ENCODE measurements at places on chromosomes 3 and 15.

DNA sequence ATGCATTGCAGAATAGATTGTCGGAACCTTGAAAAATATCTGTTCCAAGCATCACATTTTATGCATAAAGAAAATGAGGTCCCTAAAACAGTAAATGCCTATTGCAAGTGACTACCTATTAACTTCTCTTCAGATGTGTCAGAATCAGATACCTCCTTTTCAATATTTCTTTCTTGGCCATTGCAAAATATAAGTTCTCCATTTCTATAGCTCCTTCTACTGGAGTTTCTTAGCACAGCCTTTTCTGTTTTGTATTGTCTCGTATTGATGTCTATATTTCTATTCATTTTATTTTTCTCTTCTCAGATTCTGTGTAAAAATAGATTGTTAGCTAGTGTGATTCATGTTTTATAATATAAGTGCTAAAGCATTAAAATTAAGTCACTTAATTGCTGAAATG, 63.4 kb downstream of the PPARG start:
- no peak for DNase-seq

DNA sequence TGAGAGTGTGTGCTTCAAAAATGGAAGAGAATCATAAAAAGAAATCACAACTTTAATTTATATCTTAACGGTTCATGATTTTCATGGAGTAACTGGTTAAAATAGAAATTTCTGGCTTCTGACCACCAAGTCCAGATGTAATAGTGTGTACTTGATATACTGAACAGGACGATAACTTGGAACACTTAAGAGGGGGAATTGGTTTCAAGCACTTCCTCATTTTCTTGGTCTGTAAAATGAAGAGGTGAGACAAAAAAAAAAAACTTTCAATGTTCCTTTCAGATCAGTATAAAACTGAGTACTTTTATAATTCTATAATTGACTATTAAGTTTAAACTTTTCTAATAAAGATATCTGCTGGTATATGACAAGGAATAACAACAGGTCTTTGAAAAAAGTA, 64.0 kb upstream of the TRA2B start:
- no peak for DNase-seq

GRCh38 chr3:14157951-14158350, 20.4 kb downstream of the XPC start:
- DNase-seq, result no peak

- no peak for DNase-seq
These were observed 10.6 kb upstream of the SEMA7A start for GRCh38 chr15:74444106-74445062.

DNA sequence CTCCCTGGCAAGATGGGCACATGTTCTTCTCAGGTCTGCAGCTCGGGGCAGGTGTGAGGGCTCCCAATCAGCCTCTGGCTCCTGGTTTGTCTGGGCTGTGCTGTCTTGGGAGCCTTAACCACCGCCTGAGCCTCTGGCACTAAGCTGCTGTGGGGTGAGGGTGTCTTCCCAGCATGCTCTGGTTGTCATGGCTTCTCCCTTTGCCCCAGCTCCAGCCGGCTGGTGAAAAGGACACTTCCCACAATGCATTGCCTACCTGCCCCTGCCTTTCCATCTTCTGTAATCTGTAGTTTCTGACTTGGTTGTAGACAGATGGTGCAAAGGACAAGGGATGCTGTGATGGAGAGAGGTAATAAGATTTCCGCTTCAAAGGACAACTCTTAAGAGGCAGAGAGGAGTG, 295.3 kb downstream of the TLE3 start:
- DNase-seq, result no peak

- no peak for DNase-seq
These were observed 44.8 kb downstream of the CMTM8 start for GRCh38 chr3:32283304-32283703.

GRCh38 chr15:52224211-52224610, 33.0 kb upstream of the GNB5 start:
- no peak for DNase-seq

DNA sequence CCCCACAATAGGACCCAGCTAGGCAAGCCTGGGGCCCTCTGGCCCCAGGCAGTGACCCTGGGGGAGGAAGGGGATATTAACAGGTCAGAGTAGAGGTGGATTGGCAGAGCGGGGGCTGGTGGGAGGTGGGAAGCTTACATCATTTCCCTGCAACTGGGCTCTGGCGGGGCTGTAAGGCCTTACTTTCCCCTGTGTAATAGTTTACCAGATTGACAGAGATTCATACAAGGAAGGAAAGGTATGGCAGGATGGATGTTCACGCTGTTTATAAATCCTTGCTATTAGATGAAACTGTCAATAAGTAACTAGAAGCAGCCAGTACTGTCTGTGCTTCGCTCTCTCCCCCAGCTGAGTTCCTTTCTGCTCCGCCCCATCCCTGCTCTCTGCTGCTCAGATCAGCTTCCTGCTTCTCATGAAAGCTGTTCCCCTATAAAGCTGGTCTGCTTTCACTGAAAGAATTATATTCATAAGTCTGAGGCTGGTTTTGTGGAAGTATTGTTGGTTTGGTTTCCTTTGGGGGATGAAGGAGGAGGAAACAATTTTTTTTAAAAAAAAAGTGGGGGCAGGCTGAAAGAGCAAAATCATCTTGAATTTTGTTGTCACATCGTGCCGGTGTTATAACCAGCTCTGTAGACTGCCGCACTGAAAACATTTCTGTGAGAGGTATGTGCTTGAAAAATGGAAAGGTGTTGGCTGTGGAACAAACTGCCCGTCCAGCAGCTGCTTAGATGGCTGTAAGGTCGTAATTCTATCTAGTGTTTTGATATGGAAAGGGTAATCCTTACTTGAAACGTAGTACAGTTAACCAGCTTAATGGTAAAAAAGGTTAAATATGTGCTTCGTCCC, 76.4 kb downstream of the BBX start:
- DNase-seq, result peak; percentile 4

- DNase-seq, result no peak
These were observed 16.8 kb downstream of the FGF7 start for GRCh38 chr15:49439678-49440395.

DNA sequence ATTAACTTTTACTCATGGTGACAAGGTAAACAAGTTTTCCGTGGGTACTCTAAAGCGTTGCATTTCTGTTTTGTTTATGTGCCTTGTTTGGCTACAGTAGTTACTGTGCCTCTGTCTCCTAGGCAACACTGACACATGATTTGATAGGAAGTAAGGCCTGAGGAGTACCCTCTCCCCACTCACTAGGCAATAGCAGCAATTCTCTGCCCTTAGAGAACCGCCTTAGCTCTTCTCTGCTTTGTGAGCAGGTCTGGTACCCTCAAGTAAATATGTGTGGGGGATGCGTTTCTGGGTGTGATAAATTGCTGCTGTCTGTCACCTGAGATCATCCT, at the start of gene IL5RA:
Gene IL5RA (minus strand): TSS at position 76 of the 332 bp plus-strand sequence. CDS start 5,390 bp downstream, outside the sequence.
- DNase-seq, result no peak

GRCh38 chr3:100440895-100441294, 39.6 kb downstream of the LNP1 start:
- no peak for DNase-seq

DNA sequence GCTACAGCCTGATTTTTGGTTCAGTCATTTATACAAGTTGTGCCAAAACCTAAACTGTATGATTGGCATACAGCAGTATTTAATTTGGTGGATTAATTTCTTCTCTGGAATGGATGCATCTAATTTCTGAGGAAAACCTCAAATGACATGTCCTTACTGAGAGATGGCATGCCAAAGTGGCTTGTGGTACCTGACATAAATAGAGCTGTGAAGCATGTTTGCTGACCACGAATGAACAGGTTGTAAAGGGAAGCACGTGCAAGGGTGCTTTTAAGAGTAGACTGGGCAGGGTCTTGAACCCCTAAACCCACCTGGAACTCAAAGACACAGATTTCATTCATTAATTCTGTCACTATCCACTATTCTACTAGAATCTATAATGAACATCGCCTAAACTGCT, 77.2 kb downstream of the TP63 start:
- DNase-seq, result no peak

DNA sequence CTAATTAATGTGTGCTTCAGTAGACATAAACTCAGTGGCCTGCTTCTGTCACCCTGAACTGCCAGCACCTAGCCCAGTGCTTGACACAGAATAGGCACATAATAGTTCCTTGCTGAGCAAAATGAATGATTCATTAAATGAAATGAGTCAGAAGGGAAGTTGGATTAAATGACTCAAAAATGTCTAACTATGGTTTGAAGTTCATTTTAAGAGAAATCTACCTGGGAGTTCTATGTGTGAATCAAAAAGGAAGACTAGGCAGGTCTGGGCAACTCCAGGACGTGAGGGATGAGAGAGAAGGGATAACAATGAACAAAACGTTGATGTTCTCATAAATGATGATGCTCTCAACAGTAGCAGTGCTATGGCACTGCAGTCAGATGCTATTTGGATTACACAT, 175.0 kb downstream of the CFAP20DC start:
- DNase-seq, result no peak

GRCh38 chr15:99131441-99132023, 26.7 kb downstream of the SYNM start:
- no peak for DNase-seq

GRCh38 chr15:76433798-76434400, 97.3 kb downstream of the ISL2 start:
- DNase-seq, result no peak

GRCh38 chr15:48533982-48534381, 111.5 kb downstream of the FBN1 start:
- no peak for DNase-seq

- DNase-seq, result no peak
These were observed 33.1 kb upstream of the PLA2G4E start for GRCh38 chr15:42053914-42054313.

DNA sequence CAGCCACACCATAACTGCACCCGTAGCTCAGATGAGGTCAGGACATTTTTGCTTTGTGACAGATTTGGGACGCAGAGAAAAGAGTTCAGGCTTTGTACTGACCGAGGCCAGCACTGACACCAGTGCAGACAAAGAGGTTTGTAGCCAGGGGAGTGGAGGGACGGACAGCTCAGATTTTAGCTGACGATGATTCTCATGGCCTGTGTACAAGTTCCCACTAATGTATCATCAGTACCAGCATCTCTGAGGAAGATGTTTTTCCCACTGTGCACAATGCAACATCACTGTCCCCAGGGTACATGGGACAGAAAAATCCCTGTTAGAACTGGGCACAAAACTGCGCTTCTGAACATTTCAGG, 112.7 kb downstream of the SLCO3A1 start:
- no peak for DNase-seq

DNA sequence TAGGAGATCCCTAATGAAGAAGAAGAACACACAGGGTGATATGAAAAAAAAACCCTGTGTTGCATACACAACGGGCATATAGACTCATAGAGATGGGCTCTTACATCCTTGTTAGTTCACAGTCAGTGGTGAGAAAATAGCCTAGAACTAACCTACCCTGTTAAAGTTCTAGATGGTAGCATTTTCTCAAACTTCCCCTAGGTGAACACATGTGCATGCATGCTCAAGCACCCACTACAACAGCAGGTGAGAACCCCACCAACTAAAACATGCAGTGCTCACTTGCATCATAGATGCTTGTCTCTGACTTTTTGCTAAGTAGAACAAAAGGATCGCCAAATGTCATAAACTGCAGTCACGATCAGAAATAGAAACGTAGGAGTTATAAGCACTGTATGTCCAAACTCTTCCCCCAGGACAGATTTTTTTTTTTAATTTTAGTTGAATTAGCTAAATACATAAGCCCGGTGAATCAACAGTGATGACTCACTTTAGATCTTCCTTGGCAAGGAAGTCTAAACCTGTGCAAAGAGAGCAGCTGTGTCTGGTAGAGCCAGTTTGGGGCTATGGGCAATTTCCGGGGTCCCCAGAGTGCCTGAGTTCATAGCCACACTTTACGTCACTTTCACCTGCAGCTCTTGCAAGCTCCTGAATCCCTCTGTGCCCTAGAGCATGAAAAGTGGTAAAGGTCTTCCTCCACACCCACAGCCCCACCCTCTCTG, 96.2 kb upstream of the SEMA6D start:
- no peak for DNase-seq

DNA sequence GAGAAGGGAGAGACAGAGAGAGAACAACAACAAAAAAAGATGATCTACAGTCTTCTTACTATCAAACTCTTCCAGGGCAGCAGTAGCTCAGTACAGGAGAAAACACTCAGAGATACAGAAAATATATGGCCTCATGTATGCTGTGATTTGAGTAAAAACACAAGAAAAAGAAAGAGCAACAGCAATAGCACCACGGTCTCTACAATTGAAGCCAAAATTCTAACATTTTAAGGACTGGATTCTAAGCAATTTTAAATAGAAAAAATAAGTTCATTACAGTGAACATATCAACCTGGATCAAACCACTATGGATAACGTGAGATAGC, 43.5 kb upstream of the ALCAM start:
- no peak for DNase-seq

- DNase-seq, result no peak
These were observed 190.0 kb downstream of the ARRDC4 start for GRCh38 chr15:98150536-98150935.

- peak; percentile 50 for DNase-seq
These were observed 227.3 kb downstream of the ITPR1 start for GRCh38 chr3:4720316-4721075.

DNA sequence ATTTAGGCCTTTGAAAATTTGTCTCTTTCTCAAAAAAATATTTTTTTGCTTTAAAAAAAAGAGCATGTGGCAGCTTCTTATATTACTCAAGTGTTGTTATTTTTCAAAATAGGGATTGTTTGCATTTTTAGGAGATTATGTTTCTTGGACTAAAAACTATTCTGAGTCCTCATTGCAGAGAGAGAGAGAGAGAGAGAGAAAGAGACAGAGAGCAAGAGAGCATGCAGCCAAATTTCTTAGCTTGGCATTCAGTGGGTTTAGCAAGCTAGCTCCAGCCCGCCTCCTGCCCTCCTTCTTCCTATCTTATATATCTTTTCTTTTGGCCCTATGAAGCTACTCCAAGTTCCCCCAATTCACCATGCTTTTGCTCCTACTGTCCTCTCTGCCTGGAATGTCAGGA, 55.7 kb downstream of the CEMIP start:
- no peak for DNase-seq

DNA sequence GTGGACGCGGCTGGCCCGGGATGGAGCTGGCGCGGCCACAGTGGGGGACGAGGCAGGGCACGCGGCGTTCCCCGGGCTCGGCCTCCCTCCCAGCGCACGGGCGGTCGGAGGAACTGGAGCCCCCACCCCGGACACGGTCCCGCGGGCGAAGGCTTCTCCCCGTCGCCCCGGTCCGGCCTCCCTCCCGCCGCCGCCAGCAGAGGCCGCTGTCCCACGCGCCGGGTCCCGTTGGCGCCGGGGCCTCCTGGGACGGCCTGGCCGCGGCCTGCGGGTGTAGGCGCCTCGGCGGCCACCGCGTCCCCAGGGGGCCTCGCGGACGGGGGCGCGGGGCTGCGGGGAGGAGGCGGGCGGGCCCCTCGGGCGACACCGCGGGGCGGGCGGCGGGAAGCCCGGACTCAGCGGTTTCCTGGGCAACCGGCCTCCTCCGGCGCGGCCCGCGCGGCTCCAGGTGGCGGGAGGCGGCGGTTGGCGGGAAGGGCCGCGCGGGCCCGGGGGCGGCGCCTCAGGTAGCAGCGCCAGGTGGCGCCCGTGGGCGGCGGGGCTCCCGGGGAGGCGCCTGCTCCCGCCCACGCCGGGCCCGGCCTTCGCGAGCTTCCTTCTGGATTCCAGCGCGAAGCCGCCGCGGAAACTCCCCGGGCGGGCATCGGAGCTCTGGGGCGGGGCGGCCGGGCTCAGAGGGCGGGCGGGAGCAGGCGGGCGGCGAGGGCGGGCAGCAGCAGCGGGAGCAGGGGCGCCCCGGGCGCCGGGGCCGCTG, 26.7 kb downstream of the MELTF start:
- DNase-seq, result peak; percentile 49

GRCh38 chr3:62167566-62168262, 205.6 kb downstream of the FEZF2 start:
- no peak for DNase-seq

GRCh38 chr15:75042730-75043508, 19.5 kb downstream of the PPCDC start:
- peak; percentile 68 for DNase-seq

GRCh38 chr3:172224560-172225214, 185.3 kb downstream of the FNDC3B start:
- no peak for DNase-seq

Measured in hypothalamus (tissue), 51 donors.